ENCODE measurements at places on chromosomes 1 and 21. TPM values are rescaled to one million over a fixed set of nuclear protein-coding genes. Genes with fewer than 3 reads are reported as not detected.

Gene C1orf116
- not detected for polyA plus RNA-seq

DNA sequence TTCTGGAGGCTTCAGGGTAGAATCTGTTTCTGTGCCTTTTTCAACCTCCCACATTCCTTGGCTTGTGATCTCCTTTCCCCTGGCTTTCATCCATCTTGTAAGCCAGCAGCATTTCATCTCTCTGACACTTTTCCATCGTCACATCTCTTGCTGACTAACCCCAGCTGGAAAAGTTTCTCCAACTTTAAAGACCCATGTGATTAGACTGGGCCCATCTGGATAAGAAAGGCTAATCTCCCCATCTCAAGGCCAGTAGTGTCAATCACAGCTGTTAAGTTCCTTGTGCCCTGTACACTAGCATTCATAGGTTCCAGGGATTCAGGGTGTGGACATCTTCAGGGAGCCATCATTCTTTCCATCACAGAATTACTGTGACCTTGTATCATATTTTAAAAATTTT is 452.1 kb downstream of the TTLL7 start:
- no peak for DNase-seq

DNA sequence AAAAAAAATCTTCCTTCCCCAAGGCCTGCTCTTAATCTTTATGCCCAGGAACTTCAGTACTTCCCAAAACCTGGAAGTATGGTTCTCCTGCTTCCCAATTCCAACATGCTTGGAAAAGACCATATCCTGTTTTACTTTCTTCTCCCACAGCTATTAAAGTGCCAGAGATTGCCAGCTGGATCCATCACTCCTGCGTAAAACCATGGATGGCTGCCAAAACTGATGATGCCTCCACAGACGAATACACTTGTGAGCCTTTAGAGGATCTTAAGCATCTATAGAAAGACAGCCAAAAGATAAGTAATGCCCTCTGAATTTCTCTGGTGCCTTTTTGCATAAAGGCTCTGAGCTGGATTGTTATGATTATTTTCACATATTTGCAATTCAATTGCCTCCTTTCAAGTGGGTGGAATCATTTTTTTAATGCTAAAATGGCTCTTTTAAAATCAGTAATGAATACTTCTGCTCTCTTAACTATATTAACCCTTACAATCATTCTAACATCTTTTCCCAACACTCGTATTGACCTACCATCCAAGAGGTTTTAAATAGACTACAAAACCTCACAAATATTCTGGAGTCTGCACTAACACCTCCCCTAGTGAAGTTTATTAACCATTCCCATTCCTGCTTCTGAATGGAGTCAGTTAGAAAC is 1807.8 kb downstream of the BRINP3 start:
- no peak for DNase-seq

- no peak for DNase-seq
Measured at GRCh38 chr1:186518822-186519381, 58.0 kb upstream of the PDC start.

DNA sequence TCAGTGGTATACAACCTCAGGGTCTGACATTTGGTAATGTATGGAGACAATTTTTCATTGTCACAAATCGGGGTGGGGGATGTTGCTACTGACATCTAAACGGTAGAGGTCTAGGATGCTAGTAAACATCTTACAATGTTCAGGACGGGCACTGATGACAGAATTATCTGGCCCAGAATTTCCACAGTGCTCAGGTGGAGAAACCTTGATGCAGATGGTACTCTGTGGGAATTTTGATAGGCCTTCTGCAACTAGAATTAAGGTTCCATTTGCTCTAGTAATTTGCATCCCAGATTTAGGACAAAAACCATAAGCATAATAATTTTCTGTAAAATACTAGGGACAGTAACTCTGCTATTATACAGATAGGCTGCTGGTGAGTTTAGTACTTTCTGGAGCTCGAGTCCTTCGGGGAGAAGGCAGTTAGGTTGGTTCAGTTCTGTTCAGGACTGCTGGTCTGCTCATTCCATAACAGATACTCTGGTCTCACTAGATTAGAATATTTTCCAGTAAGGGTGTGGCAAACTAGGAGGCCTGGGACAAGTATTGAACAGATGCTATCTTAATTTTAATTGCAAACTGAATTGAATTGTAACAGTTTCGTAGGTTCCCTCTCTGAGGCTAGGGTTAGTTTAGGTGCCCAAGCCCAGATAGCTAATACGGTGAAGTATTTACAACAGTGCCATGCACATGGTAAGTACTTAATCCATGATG is 11.4 kb downstream of the METTL13 start:
- DNase-seq, result no peak

DNA sequence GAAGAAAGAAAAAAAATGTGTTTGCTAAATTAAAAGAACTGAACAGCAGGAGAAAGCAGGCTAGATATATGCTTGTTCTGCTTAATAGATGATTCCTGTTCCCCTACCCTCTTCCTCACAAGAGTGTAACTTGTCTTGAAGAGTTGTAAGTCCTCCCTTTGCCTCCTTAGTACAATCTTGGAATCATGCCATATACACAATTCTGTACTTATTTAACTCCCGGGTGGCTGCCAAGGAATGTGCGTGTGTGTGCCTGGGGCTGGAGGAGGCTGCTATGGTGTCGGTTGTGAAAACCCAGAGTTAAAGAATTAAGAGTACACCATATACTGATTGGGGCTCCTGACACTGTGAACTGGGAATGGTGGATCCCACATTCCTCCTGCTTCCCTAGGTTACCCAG is 194.2 kb downstream of the SIPA1L2 start:
- DNase-seq, result no peak
